Fibroblast of skin of right biceps (primary cell): ENCODE measurements at places on chromosomes 5 and 9.
A peak's percentile ranks its signal among the peaks of the same experiment; 100 is the strongest.

GRCh38 chr5:177496070-177496726, 1.2 kb downstream of the PDLIM7 start:
- DNase-seq = peak; percentile 77

- DNase-seq = no peak
Observed at GRCh38 chr5:152237531-152237930, 167.5 kb downstream of the NMUR2 start.

DNA sequence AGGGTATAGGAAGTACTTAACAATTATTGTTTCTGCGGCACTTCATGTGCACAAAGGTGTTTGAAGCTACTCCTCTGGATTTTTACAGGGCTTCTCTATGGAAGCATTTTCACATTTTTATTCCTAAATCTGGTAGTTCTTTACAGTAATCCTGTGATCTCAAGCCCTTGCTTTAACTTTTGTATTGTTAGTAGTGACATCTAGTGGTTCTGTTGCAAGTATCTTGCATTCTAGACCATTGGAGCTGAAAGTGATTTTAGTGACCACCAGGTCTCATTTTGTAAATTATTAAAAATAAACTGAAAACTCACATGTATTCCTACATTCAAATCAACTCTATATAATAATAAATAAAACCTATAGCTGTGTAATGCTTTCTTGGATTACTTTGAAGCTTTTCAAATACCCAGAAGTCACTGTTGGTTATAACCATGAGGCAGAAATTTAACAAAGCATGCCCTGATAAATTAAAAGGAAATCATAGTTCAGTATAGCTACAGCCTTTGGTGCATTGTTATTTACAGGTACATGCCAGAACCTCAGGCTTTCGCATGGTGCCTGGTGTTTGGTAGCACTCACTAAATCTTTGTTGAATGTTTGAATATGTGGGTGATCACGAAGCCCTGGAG, 18.9 kb downstream of the RPS23 start:
- no peak for DNase-seq

DNA sequence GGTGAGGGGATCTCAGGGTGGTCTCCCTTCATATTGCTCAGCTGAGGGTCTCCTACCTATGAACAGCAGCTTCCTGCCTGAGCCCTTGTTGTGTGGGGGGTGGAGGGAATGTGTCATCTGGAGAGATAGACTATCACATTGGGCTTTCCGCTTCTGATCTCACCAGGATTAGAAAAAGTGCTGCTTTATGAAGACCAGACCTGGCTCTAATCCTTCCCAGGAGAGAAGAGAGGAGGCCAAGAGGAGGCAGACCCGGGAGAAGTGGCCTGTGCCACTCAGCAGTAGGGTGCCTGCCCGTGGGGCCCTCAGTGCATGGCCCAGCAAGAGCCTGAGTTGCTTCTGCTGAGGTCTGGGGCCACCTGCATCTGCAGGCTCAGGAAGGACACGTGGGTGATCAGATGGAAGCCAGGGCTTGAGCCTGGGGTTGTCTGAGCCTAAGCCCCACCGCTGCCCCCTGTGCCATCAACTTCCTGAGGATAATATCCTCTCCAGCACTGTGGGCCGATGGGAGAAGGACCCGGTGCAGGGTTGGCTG, 22.1 kb upstream of the COL5A1 start:
- no peak for DNase-seq

GRCh38 chr9:120730654-120731514, 16.6 kb upstream of the MEGF9 start:
- peak; percentile 61 for DNase-seq

DNA sequence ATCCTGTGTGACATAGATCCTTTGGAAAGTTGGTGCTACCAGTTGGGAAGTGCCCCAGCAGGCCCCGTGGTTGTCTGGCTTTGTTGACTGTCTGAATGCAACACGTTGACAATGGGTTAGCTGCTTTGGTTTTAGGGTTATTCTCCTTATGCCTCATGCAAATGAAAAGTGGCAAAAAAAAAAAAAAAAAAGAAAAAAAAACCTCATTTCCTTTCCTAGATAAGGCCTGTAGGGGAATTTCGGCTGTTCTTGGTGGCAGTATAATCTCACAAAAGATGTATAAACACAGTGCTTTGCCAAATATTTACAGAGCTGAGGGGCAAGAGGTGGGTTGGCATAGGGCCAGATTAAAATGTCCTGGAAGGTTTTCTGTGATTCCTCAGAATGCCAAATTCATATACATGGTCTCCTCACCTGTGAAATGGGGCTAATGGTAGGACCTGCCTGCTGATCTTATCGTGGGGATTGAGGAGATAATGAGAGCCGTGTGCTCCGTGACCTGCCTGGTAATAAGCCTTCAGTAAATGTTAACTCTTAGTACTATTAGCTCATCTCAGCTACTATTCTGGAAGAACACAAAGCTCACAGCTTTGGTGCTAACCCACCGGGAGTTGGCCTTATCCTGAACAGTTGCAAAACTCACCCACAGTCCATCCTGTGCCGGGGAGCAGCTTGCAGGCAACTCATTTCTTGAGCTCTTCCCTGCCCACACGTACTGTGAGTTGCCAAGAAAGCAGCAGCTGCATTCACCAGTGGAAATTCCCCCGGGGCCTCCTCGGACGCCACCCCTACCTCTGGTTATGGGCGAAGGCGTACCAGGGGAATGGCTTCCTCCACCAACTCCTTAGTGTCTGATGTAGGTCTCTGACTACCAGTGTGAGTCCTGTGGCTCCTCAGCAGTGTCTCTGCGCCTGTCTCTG, 220.3 kb downstream of the NR3C1 start:
- DNase-seq = no peak

DNA sequence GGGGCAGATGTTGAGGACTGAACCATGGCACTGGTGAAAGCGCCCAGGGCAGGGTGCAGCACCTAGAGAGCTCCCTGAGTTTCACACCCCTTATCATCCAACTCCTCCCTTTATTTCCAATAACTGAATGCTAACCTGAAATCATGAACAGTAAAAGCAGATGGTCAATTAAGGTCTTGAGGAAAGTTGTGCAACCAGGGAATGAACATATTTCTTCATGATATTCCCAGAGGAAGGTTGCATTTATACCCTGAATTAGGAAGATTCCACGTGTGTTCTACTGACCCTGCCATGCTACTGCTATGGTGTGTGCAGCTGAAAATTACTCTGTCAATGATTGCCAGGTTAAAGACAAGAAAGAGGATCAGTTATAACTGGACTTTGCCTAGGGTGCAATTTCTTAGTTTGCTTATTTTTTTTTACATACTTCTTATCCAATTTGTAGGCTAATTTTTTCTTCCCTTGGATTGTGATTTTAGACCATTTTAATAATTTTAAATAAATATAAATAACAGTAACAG, 319.8 kb downstream of the SEMA5A start:
- no peak for DNase-seq
